Suppressor macrophage treated with lipopolysaccharide for 1 hour (primary cell): ENCODE measurements at places on chromosomes 13 and 19.

DNA sequence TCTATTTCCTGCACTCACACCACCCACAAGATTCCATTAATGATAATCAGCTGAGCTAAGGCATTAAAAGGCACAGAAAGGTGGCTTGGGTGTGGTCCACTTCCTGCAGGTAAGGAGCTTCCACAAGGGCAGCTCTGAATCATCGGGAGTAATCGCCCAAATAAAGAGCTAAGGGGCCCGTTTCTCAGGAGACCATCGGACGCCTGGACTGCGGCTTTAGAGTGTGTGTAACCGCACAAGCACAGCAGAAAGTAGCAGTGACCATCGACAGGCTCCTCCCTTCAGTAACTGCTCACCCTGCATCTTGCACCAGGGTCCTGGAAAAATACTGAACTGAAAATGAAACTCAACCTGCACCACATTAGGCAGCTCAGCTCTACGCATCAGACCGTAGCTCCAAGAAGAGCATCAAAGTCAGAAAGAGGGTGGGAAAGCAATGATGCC is 6.0 kb downstream of the STK24 start:
- DNase-seq, result peak; percentile 44

- no peak for DNase-seq
Measured at GRCh38 chr13:20363172-20363571, 131.1 kb upstream of the GJB6 start.

GRCh38 chr19:7983286-7983950 is 22.0 kb downstream of the ELAVL1 start:
- DNase-seq, result no peak

DNA sequence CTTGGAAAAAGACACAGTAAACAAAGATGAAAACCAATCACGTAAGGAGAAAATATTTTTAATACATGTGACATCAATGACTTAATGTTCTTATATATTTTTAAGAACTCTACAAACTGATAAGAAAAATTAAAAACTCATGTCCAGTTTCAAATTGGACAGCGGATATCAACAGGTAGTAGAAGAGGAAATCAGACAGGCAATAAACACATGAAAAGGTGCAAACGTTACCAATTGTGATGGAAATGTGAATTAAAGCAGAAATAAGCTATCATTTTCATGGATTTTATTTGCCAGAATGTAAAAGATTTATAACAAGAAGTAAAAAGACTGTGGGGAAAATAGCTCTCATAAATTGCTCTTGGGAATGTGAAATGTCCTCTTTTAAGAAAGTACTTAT is 382.3 kb downstream of the DLEU7 start:
- DNase-seq, result no peak

DNA sequence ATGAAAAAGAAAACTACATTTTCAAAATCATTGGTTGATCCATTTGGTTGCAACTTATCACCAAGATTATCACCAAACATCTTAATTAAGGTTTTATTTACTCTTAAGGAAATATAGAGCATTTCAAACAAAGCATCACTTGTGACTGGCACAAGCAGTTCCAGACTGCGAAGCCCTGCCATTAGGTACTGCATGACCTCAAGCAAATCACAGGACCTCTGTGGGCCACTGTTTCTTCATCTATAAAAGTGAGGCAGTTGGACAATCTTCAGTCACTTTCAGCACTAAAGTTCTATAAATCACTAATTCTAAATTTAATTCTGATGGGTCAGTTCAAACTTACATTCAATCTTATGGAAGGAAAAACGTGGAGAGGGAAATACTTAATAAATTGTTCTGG is 2.0 kb downstream of the ELF1 start:
- DNase-seq, result peak; percentile 63

GRCh38 chr13:89066868-89067466 is 1395.8 kb downstream of the SLITRK5 start:
- DNase-seq, result peak; percentile 76

DNA sequence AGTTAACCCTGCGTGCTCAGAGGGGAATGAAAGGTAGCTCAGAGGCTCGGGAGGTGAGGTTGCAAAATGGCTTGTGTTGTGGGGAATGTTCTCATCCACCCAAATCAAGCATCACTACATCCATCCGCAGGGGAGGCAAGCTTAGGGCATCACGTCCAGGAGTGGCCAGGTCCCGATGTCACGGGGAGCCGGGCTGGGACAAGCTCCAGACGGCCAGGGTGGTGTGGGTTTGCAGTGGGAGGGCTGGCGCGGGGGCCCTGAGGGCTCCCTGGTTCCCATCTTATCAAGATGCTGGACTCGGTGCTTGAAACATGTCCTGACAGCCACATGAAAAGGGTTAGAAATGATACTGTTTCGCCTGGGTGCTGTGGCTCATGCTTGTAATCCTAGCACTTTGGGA is 25.8 kb downstream of the EPN1 start:
- no peak for DNase-seq

- DNase-seq, result no peak
Measured at GRCh38 chr19:39826311-39826945, 7.5 kb downstream of the DYRK1B start.

DNA sequence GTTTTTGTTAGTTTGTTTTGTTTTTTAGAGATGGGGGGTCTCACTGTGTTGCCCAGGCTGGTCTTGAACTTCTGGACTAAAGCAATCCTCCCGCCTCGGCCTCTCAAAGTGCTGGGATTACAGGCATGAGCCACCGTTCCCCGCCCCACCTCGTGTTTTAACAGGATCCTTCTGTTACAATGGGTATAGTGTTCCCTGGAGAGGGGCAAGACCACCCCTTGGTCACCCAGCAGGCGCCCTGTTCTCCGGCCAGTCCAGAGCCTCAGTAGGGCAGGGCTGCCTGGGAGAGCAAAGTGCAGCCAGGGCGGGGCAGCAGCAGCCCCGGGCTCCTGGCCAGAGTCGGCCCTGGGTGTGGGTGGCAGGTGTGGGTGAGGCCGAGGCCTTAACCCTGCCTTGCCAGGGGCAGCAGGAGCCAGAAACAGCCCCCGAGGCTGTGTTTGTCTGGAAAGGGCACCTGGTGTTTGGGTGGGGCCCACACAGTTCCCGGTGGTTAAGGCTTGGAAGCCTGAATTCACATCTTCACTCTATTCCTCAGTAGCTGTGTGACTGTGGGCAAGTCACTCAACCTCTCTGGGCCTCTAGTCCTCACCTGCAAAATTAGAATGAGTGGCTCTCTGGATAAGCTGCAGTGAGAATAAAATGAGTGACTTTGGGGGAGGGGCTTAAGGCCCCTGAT is 7.2 kb downstream of the VASP start:
- DNase-seq, result no peak

GRCh38 chr19:50449236-50449899 is 16.7 kb downstream of the MYBPC2 start:
- peak; percentile 24 for DNase-seq

DNA sequence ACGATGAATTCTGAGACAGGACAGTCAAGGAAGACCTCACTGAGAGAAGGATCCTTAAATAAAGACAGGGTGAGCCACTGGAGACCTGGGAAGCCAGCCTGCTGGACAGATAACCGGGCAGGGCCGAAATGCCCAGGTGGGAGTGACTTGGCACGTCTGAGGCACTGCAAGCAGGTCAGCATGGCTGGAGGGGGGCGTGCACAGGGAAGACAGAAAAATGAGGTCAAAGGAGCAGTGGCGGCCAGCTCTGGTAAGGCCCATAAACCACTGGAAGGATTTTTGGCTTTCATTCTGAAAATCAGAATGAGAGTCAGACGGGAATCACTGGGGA is 5.8 kb upstream of the ATP1A3 start:
- no peak for DNase-seq

DNA sequence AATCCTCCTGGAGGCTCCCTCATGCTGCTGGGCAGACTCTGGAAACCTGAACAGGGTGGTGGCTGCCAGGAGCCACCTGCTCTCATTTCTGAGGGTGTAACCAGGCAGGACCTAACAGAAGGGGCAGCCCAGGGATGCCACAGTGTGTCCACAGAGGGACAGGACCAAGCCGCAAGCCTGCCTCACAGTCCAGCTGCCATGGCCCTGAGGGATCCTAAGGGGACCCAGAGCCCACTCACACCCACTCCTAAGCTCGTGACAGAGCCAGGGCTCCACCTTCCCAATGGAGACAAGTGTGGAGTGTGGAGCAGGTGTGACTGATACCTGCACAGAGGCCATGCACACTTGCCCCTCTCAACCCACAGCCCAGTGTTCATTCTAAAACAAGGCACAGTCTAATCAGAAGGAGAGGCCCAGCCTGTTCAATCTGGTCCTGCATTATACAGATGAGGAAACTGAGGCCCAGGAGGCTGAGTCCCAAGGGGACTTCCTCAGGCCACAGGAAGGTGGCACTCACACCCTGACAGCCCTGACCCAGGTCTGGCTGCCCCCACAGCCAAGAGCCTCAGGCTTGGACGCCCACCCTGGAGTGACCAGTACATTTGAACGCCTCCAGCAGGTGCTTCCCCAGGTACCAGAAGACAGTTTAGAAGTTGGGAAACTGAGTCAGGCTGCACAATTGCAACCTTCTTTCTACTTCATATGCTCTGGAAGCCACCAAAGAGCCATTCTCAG is 220.1 kb downstream of the TUBA3C start:
- DNase-seq, result no peak

DNA sequence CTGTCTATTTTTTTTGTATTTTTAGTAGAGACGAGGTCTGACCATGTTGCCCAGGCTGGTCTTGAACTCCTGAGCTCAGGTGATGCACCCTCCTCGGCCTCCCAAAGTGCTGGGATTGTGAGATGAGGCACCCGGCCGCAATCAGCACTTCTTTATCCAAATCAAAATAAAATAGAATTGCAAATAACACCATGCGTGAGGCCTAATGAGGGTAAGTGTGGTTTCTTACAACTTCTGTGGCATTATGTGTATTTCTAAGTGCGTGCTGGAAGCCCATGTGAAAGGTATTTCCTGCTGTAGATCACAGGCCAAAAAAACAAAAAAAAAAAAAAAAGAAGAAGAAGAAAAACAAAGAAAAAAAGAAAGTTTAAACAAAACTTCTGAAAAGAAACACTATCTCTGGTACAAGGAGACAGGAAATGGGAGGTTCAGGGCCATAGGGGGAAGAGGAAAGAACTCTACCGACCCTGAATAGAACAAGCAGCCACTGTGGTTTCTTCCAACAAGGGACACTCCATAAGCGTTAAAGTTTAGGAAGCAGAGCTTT is 3.0 kb upstream of the GRAMD1A start:
- DNase-seq, result no peak

DNA sequence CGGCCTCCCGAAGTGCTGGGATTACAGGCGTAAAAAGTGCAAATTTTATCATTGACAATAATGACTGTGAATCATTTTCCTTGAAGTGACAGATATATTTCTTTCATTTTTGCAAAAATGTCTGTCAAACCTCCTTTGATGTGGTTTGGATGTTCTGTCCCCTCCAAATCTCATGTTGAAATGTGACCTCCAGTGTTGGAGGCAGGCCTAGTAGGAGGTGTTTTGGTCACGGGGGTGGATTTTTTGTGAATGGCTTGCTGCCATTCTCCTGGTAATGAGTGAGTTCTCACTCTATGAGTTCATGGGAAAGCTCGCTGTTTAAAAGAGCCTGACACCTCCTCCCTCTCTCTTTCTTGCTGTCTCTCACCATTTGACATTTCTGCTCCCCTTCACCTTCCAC is 5.5 kb upstream of the SLC1A6 start:
- no peak for DNase-seq

- peak; percentile 37 for DNase-seq
Measured at GRCh38 chr19:32287811-32288227, 57.6 kb upstream of the ZNF507 start.

DNA sequence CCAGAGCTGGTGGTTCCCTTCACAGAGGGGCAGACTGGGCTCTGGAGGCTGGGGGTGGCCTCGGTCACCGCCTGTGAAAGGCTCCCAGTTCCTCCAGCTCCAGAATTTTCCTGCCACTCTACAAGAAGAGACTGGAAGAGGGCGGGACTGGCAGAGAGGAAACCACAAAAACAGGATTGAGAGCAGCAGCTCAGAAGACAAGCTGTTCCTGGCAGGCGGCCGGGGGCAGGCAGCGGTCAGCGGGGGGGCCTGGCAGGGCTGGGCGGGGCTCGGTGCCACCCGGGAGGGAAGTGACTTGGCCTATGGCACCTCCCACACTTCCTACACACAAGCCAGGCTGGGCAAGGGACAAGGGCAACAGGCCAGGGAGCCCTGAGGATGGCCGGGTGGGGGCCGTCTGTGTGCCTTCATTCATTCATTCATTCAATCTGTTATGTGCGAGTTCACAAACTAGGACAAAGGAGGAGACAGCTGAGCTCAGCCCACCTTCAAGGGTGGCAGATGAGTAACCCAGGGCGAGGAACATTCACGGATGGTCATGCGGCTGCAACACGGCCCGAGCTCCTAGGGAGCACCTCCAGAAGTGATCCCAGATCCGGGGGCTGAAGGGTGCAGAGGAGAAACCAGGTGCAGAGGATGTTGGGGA is 16.9 kb upstream of the BTBD2 start:
- DNase-seq, result peak; percentile 90

GRCh38 chr13:21542563-21542962 is 61.4 kb downstream of the MICU2 start:
- DNase-seq, result no peak

DNA sequence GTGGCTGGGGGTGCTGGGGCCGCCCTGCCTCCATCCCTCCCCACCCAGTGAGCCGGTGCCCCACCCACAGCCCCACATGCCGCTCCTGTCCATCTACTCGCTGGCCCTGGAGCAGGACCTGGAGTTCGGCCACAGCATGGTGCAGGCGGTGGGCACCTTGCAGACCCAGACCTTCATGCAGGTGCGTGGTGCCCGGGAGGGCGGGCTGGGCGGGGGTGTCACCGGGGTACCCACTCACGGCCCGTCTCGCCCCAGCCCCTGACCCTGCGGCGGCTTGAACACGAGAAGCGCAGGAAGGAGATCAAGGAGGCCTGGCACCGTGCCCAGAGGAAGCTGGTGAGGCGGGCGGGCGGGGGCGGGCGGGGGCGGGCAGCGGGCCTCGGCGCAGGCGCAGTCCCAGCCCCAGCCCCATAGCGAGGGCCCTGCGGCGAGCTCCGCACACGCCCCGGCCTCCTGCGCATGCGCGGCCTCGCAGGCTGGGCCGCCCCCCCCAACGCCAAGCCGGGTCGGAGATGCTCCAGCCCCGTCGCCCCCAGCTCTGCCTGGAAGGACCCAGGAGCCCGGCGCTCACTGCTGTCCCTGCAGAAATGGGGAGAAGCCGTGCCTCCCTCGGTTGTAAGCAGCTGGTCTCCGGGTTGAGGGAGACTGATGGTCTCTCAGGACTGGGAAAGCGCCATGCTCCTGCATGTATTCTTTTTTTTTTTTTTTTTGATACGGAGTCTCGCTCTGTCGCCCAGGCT is 7.7 kb downstream of the ARHGAP45 start:
- peak; percentile 97 for DNase-seq

DNA sequence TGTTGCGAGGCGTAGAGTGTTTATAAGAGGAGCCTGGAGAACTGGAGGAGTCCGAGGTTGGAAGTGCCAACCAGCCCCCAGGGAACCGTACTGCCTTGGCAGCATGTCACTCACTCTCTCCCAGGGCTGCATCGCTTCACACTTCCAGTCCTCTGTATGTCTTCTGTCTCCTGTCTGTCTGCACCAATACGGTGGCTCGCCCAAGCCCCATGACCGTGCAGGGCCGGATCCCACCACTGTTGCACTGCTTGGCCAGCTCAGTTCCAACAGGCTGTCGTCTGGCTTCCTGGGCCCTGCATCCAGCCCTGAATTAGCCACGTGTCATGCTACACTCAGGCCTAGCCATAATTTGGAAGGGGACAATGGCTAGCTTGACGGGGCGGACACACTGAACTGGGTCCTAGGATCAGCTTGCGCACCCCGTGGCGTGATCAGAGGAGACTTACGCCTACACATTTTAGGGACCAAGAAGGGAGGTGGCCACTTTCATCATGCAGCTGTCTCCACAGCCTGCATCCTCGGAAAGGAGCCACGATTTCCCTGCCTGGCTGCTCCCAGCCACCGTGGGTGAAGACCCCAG is 147.1 kb downstream of the URI1 start:
- DNase-seq, result no peak

- DNase-seq, result peak; percentile 33
Measured at GRCh38 chr13:91123456-91124127, 223.9 kb upstream of the MIR17HG start.
